Spleen (tissue), 13 donors: ENCODE measurements at places on chromosomes 16 and 17.
A peak's percentile ranks its signal among the peaks of the same experiment; 100 is the strongest.

DNA sequence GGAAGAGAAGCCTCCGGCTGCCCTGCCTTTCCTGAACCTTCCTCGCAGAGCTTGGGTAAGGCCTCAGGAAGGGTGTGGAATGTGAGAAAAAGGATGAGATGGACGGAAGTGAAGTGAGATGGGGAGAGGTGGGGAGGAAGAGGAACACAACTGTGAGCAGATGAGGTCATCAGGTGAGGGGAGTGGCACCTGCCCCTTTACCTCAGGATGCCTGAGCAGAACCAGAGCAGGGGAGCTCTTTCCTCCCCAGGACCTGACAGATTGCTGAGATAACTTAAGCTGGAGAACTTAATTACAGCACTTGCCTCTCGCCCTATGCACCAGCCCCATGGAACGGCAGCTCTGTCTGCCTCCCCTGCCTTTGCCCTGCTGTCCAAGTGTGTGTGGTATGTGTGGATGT is 29.8 kb downstream of the TMEM132E start:
- no peak for DNase-seq

GRCh38 chr16:999677-1000076 is 18.1 kb downstream of the SOX8 start:
- DNase-seq, result no peak

- DNase-seq, result no peak
Measured at GRCh38 chr17:1460233-1460632, 4.2 kb upstream of the CRK start.

DNA sequence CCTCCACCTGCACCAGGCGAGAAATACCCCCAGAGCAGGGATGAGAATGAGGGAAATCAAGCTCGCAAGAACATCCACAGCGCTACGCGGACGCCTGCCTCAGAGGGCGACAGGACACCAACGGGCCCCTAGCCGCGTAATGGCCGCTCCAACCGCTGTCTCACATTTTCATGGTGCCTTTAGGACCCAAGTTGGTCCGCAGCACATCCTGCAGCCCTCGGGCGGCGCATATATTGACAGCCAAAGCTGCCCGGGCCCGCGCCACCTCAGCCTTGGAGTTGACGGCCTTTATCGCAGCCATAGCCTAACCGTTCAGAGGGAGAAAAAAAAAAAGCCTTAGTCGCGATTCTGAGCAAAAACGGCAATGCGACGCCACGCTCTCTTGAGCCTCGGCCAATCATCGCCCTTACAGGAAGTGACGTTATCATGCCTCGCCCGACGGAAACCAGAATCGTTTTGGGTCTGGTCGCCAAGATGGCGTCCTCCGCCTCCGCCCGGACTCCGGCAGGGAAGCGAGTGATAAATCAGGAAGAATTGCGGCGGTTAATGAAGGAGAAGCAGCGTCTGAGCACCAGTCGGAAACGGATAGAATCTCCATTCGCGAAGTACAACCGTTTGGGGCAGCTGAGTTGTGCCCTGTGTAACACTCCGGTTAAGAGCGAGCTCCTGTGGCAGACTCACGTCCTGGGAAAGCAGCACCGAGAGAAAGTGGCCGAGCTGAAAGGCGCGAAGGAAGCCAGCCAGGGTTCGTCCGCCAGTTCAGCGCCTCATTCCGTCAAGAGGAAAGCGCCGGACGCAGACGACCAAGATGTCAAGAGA is at the start of the genes CCT6B and ZNF830:
TSS of gene CCT6B (minus strand) at position 368 of the 819 bp plus-strand sequence. CDS start at position 301, 67 bp downstream.
TSS of gene ZNF830 (plus strand) at position 448 of the 819 bp plus-strand sequence. CDS start at position 475, 27 bp downstream.
- DNase-seq, result peak; percentile 96

DNA sequence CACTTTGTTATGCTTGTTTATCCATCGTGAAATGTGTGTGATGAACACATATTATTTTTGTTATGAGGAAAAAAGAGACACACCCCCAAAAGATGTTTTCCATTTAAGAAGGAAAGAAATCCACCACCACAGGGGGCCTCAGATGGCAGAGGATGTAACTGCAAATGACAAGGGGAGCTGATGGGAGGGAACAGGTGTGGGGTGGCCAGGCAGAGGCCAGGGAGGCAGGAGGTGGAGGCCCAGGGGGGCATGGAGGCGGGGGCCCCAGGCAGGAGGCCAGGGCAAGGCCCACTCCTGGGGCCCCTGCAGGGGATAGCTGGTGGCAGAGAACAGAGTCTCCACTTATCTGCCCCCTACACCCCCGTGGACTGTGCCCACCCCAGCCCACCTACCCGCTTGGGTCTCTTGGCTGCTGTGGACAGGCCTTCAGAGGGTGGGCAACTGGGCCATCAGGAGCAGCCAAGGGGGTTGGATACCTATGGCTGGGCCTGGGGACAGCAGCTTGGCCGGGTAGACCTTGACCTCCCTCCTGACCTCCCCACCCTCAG is 28.0 kb downstream of the PPL start:
- no peak for DNase-seq
